ENCODE measurements at places on chromosomes 1 and 21.

- DNase-seq = no peak
These were observed 1.4 kb downstream of the S100A6 start for GRCh38 chr1:153534226-153534924.

DNA sequence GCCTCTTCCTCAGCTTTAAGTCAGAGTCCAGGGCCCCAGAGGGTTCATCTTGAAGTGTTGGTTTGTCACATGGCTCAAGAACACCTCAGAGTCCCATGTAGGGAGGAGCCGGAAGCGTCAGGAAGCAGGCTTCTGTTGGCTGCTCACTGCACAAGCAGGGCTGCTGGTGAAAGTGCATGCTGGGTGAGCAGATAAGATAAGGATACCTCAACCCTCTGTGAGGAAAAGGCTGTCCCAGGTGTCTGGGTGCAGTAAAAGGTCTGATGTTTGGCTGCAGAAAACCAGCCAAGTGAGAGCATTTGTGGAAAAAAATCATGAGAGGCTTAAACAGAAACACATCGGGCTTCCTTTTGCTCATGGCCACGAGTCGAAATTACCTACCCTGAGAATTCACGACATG is 6.2 kb upstream of the TEX35 start:
- DNase-seq = no peak

GRCh38 chr1:177133977-177134538 is 30.5 kb downstream of the ASTN1 start:
- no peak for DNase-seq

DNA sequence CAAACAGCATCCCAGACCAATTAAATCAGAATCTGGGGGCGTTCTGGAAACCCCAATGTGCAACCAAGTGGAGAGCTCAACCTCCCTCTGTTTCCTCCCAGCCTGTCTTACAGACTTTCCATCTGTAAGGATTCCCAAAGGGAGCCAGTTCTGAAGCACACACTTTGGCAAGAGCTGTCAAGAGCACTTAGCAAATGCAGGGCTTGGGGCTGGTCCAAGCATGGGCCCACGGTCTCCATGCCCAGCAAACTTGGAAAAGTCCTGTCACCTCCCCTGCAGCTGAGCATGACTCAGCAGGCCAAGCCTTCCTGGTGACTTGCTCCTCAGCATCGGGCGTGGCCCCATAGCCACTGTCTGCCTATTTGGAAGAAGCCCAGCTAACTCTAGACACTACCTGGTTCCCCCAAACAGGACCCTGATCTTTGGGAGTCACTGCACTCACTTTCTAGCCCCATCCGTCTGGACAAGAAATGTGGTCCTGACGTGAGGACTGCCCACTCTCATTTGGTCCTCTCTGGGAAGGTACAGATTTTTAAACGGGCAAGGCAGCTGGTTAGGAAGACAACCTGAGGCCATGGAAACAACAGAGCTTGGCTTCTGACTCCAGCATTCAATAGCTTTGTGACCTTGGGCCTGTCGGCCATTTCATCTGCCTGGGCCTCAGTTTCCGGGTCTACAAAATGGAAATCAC is 16.9 kb downstream of the SLC2A1 start:
- DNase-seq = no peak

- DNase-seq = no peak
These were observed 43.7 kb upstream of the SLC44A3 start for GRCh38 chr1:94776474-94776873.

DNA sequence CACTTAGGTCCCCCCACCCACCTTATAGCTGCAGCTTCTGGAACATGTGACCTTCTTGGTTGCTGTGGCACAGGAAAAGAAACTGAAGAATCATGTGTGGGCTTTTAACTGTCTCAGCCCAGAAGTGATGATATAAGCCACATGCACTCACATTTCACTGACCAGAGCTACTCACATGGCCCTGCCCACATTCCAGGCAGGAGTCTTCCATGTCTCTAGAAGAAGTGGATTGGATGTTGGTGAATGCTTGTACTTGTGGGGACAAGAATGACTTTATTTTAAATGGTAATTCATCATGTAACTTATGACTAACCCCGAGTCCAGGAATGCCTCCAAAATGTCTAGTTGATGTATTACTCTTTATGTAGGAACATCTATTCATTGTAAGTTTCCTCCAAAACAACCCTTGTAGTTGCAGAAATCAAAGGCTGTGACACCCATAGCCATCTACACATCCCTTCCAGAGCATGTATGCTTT is 15.8 kb upstream of the CAMK1G start:
- DNase-seq = no peak

DNA sequence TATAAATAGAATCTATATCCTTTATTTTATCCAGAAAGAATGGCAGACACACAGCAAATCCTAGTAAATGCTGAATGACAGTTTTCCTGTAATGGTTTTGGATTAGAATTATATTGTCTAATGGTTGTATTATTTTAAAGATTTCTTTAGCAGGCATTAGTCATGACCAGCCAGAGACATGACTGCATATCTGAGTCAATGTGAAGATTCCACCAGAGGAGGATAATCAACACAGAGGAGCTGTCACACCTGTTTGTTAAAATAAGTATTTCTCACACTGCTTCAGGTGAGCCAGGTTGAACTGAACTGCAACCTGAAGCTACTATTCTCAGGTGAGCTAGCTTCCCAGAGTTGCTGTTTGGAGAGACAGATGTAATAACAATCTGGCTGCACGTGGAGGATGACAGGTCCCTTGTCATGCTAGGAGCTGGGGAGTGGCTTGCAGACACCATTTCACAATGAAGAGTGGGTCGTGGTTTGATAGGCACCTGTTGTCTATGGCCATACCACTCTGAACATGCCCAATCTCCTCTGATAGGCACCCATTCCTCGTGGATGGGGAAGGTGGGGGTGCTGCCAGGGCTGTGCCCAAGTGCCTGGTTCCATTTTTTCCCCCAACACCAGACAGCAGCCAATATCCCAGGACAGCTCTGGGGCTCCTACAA is 94.3 kb downstream of the KCNJ6 start:
- no peak for DNase-seq

- DNase-seq = no peak
These were observed 6.3 kb downstream of the MYOC start for GRCh38 chr1:171646249-171646560.

GRCh38 chr1:40315795-40316594 is 1.1 kb downstream of the COL9A2 start:
- no peak for DNase-seq

Data from type B pancreatic cell (in vitro differentiated cells).